A172 (cell line): ENCODE measurements at places on chromosomes 12 and 14. TPM values are rescaled to one million over a fixed set of nuclear protein-coding genes. Genes with fewer than 3 reads are reported as not detected.

The KRT78 gene
- not detected in 2 replicates for total RNA-seq

The STON2 gene
- 0.52 and 1.6 TPM in 2 replicates for total RNA-seq

GRCh38 chr14:49989966-49990365, 97.1 kb downstream of the ARF6 start:
- DNase-seq = no peak

- DNase-seq = no peak
Observed at GRCh38 chr14:101817501-101818001, 56.0 kb downstream of the PPP2R5C start.

DNA sequence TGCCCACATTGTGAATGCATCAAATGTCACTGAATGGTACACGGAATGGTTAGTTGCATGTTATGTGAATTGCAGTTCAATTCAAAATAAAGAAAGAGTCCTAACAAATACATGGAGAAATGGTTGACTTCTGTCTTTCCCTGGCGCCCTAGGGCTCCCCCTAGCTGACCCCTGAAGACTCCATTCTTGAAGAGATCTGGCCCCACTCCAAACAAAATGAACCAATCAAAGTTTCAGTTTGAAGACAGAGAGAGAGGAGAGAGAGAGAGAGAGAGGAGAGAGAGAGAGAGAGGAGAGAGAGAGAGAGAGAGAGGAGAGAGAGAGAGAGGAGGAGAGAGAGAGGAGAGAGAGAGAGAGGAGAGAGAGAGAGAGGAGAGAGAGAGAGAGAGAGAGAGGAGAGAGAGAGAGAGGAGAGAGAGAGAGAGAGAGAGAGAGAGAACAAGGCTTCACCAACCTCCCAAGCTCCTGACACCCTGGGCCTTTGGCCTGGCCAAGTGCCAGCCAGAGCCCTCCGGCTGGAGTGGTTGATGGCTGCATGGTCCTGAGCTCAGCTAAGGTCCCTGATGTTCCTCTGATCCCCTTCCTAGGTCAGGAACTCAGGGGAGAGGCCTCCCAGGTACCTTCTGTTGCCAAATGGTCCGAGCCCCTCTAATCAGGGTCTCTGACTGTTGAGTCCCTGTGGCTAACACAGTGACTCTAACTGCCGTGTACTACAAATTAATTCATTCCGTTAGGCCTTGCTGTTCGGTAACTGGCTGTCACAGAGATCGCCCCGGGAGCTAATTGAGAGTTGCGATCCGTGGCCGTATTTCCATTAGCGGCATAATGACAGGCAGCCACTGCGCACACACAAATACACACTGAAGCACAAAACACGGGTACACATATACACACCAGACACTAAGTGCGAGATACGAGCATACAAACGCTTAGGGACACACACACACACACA, 188.8 kb downstream of the ESRRB start:
- no peak for DNase-seq
